ENCODE measurements at places on chromosomes 1 and 21.

- no peak for DNase-seq
These were observed 170.2 kb upstream of the NFIA start for GRCh38 chr1:60911966-60912697.

GRCh38 chr1:169312084-169312954 lies 55.3 kb downstream of the NME7 start:
- no peak for DNase-seq

- peak; percentile 80 for DNase-seq
These were observed 11.8 kb downstream of the RCAN1 start for GRCh38 chr21:34603002-34603709.

DNA sequence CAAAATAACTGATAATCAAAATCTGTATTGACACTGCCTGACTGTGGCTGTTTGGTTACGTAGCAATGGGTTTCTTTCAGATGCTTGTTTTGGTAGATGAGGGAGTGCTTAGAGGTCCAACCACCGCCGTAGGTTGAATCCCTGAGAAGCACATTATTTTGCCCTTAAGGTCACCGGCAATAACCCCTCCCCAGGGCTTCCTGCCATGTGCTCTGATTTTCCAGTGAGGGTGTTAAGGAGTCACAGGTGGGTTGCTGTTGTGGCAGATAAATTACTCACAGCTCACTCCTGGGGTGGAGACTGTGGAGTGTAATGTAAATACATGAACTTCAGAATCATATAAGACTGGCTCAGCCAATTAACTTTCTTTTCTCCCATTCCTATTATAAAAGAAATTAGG lies 81.5 kb upstream of the ZP4 start:
- no peak for DNase-seq

DNA sequence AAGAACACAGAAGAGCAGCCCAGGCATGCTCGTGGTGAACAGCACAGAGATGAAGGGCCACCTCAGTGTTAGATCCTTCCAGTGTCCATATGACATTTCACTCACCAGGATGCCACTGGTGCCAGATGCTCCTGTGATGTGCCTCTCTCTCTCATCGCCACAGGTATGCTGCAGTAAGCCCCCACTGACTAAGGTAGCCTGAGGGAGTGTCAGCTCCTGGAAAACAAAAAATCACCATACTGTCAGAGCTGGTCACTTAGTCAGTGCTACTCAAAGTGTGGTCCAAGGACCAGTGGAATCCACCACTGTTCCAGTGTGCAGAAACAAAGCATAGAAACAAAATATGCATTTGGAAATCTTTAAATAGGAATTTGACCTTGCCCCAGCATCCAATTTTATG lies 27.1 kb upstream of the BCL9 start:
- no peak for DNase-seq

DNA sequence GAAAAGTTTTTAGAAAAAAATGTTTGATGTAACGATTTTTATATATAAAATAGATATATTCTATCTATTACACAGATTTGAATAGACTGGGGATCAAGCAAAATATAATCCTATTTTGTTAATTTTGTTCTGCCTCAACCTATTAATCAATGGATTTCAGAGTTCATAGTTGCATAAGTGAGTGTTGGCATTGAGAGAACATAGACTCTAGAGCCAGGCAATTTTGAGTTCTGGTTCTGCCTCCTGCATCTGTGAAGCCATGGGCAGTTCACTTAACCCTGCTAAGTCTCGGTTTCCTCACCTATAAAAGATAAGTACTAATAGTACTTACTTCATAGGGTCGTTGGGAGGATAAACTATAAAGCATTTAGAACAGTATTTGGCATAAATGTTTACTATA lies 13.6 kb upstream of the PKN2 start:
- DNase-seq: no peak

GRCh38 chr1:159007726-159008125 lies 2.0 kb upstream of the IFI16 start:
- DNase-seq: no peak

DNA sequence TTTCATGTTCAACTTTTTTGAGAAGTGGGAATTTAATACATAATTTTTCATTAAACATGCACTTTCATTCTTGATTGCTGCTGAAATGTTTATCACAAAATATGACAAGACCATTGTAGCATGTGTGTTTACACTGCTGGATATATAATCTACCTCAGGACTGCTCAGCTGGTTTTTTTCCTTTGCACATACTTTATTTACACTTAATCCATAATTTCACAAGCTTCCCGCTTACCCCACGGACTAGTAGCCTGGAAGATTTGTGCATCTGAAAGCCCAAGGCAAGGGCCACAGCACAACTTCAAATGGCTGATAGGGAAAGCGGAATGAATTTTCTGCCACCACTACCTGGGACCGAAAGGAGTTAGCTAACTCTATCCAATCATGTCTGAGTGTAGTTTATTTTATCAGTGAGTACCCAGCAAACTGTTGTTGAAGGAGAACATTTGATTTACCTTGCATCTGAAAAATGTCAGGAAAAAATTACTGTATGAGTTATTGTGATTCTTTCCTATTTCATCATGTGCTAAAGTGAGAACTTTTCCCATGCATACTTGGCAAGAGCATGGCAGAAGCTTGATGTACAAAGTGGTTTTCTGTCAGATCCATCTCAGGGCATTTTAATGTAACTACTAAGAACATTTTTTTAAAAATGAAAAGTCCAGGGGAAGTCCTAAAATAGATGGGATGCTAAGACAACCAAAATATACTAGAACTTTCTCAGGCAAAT lies 558.2 kb upstream of the USP24 start:
- no peak for DNase-seq

- no peak for DNase-seq
These were observed 65.4 kb downstream of the RPE65 start for GRCh38 chr1:68384321-68384813.

- no peak for DNase-seq
These were observed 676.6 kb downstream of the USP25 start for GRCh38 chr21:16406355-16406754.

- no peak for DNase-seq
These were observed 172.3 kb downstream of the SIPA1L2 start for GRCh38 chr1:232457595-232457994.

DNA sequence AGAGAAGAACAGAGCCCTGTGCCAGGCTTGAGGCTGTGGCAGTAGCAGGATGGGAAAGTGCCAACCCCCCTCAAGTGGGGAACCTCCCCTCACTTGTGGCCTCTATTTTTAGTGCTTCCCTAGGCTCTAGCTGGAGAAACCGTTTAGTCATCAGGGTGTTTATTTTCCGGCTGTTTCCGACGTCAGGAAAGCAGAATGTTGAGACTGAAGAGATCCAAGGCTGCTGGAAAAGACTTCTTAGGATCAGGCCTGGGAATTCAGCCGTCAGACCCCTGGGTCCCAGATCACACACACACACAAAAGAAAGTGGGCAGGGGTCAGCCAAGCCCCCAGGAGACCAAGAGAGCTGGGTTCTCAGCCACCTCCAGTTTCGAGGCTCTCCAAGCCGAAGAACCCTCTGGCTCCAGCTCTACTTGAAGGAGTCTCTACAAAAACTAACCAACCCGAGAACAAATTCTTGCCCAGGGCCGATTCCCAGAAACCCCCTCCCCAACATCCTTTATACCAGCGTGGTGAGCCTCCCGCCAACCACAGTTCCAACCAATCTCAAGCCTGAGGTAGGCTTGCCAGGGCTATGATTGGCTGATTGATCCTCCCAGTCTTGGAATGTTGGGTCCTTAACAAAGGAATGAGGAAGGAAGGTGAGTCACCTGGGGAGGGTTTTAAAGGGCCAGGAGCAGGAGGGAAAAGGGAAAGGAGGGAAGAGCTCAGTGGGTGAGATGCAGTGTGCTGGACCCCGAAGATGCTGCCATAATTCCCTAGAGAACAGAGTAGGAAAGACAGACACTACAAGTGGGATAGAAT lies 2.5 kb upstream of the MEF2D start:
- DNase-seq: no peak

GRCh38 chr1:192475970-192476369 lies 99.6 kb upstream of the RGS1 start:
- DNase-seq: no peak

DNA sequence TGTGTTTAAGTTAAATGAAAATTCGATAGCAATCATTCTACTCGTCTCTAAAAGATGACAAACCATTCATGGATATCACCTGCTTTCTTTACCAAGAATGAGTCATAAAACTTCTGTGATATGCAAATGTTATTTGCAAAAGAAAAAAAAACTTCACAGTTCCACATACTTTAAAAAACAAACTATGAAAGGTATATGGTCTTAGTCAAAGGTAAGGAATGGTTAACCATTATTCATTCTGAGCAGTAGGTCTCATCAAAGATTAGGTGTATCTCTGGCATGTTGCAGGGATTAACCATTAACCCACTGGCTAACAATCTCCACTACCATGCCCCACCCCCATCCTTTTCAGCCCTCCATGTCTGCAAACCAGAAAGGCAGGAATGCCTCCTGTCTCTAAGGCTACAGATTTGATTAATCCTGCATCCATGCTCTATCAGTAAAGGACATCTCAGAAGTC lies 44.4 kb downstream of the PTPN14 start:
- no peak for DNase-seq

GRCh38 chr1:81437649-81438048 lies 363.1 kb upstream of the ADGRL2 start:
- DNase-seq: no peak

- DNase-seq: no peak
These were observed 4.2 kb upstream of the RGS8 start for GRCh38 chr1:182688436-182689205.

GRCh38 chr1:99594205-99594604 lies 51.7 kb upstream of the PALMD start:
- DNase-seq: no peak

GRCh38 chr1:231940701-231941100 lies 314.1 kb downstream of the DISC1 start:
- no peak for DNase-seq

DNA sequence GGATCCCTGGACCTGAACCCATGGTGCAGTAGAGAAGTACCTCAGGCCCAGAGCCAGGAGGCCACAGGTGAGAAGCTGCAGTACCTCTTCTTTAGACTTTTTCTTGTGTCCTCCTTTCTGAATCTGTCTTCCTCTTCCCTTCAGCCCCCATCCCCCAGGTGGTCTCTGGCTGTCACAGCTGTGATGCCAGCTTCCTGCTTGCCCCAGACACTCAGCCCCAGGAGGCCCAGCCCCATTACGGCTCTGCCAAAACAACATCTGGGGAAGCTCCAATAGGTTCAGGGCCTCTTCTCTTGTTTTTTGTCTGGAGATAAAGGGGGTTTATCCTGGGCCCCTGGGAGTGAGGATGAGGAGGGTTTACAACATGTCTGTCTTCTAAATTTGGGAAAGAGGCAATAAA lies 9.5 kb upstream of the BTG2 start:
- DNase-seq: no peak

DNA sequence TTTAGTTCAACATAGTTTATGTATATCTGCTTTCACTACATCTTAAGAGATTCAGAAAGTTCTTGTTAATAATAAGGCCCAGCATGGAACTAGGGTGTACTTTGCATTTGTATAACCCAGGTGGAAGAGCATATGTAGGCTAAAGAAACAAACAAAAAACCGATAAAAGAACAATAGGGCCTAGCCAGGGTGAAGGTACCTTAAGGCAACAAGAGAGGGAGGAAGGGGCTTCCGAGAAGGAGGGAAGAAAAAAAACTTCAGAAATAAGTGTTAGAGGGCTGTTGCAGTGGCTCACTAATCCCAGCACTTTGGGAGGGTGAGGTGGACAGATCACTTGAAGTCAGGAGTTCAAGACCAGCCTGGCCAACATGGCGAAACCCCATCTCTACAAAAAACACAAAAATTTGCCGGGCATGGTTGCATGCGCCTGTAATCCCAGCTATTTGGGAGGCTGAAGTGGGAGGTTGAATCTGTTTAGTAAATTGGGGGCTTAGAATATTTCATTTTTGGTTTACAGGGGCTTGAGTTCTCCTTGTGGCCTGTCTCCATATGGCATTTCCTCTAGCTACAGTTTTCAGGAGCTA lies 4.7 kb upstream of the SPATA45 start:
- no peak for DNase-seq

DNA sequence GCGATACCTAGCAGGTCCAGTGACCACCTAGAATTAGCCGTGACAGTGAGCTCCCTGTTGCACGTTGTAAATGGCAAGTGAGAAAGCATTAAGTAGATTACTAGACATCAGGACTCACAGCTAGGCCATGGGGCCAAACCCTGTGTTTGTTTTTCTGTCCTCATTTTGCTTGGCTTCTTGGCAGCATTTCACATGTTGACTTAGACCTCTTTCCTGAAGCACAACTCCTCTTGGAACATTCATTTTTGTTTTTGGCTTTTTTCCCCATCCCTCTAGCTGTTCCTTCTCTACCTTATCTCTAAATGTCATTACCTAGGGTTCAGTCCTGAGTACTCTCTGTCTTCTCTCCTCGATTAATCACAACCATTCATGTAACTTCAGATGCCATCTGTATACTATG lies 16.9 kb upstream of the PTPN14 start:
- DNase-seq: no peak

DNA sequence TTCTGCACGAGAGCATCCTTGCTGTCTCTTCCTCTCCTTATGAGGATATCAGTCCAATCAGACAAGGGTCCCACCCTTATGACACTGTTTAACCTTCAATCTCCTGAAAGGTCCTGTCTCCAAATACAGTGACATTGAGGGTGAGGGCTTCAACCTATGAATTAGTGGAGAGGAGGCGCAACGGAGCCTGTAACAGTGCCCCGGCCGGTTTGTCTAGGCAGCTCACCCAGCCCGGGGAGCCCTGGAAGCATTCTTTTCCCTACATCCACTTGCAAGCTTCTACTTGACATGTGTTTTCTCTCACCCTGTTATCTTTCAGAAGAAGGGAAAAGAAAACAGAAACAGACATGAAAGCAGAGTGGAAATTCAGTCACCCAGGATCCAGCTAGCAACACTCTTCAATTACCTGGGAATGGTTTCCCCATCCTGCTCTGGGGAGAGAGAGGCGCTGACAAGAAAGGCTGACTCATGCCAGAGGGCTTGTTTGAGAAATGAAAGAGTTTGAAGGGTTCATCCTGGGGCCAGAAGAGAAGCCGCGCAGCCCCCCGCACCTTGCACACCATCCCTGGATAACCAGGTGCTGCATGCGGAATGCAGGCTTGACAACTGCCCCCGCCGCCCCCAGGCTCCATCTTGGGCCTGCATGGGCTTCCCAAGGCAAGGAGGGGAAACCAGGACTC lies 394.9 kb downstream of the NPHP4 start:
- DNase-seq: peak; percentile 38

Measured in suprapubic skin (tissue), 4 donors.